Stimulated activated CD8-positive, alpha-beta memory T cell treated with anti-CD3 and anti-CD28 coated beads, Interleukin-15, amount 100 ng/mL, for 1 hour (primary cell): ENCODE measurements at places on chromosomes 4 and X.

- no peak for DNase-seq
Measured at GRCh38 chr4:94339779-94340178, 2.9 kb downstream of the HPGDS start.

GRCh38 chr4:153365003-153365402, 20.5 kb downstream of the MND1 start:
- no peak for DNase-seq

GRCh38 chrX:11187001-11187400, 75.9 kb downstream of the HCCS start:
- DNase-seq, result no peak

- DNase-seq, result no peak
Measured at GRCh38 chrX:68462653-68463052, 29.4 kb upstream of the OPHN1 start.

DNA sequence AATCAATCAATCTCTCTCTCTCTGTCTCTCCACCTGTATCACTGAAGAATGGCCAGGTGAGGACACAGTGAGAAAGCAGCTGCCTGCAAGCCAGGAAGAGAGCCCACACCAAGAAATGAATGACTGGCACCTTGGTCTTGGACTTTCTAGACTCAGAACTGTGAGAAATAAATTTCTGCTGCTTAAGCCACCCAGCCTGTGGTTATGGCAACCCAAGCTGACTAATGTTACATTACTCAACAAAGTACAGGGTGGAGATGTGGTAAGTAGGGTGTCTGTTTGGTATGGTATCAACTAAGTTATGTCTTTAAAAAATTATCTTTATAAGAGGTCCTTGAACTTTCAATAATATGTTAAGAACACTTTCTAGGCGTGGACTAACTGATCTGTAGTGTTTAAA, 159.3 kb downstream of the EPHA5 start:
- DNase-seq, result no peak

DNA sequence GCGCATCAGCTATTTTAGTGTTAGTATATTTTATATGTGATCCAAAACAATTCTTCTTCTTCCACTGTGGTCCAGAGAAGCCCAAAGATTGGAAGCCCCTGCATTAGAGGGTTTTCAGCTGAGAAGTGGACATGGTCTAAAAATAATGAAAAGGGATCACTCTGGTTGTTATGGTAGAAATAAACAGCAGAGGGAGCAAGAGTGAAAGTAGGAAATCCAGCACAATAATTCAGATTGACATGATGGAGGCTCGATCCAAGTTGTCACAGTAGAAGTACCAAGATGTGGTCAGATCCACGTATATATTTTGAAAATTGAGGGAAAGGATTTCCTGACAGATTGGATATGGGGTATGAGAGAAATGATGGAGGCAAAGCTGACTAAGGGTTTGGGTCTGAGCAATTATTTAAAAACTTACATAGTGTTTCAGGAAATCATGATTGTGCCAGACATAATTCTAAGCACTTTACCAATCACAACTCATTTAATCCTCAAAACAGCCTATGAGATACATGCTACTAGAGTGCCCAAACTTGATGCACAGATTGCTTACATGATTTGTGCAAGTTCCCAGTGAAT, 17.0 kb upstream of the TMEM144 start:
- DNase-seq, result no peak

- DNase-seq, result no peak
Measured at GRCh38 chrX:2434270-2435163, 66.3 kb downstream of the DHRSX start.

DNA sequence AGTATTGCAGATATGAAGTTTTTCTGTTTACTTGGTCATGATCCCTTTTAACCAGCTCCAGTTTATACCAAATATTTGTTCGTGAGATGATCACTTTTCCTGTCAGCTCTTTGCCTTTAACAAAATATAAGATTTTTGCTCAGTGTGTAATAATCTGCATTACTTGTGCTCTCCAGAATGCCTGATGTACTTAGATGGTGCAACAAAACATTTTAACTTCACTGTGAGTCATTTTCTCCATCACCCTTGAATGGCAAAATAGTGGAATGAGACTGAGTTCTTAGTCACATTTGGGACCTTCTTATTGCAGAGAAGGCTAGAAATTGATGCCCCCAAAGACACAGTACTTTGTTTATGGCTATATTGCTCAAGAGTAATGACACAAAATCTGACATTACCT, 252.0 kb downstream of the FRMPD4 start:
- DNase-seq, result no peak

GRCh38 chrX:120769576-120770341, 105.9 kb downstream of the CT47B1 start:
- no peak for DNase-seq

GRCh38 chrX:56228914-56229313, 3.2 kb upstream of the KLF8 start:
- DNase-seq, result no peak

GRCh38 chr4:140675599-140676231, 80.5 kb downstream of the TBC1D9 start:
- no peak for DNase-seq

DNA sequence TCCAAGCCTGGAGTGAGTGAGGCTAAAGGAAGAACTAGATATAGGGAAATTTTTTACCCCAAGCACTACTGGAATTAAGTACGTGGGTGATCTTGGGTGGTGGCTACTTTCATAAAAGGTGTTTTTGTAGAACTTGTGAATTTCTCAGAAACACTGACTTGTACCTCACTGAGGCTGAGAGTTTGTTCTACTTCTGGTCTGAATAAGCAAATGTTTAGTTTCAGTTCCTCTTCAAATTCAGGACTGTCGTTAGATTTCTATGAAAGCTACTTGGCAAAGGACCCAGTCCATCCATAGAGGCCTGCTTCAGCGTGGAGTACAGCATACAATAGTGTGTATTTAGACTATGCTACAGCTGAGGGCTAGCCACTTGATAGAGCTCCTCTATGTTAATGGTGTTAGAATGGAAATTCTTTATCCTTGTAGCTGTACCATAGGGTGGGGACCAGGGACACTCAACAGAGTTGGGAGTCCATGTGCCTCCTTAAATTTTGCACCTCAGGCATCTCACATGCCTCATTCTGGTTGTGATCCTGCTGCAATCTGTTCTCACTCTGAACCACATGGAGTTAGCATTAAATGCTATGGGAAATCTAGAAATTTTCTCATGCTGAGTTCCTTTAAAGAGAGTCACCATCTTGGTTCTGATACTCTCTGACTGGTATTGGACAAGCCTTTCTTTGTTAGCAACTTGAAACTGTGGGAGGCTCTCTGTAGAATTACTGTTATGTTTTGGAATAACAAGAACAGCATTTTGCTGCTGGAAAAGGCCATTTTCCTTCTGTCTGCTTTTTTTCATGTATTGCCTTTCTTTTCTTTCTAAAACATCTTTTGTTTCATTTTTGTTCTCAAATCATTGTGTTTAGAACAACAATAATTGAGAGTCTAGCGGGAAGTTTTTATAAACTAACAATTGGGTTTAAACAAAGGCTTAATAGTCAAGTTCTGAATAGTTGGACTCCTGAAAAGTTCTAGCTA, 86.8 kb downstream of the PDGFRA start:
- no peak for DNase-seq

GRCh38 chr4:140243278-140243753, 89.3 kb upstream of the MAML3 start:
- DNase-seq, result no peak

DNA sequence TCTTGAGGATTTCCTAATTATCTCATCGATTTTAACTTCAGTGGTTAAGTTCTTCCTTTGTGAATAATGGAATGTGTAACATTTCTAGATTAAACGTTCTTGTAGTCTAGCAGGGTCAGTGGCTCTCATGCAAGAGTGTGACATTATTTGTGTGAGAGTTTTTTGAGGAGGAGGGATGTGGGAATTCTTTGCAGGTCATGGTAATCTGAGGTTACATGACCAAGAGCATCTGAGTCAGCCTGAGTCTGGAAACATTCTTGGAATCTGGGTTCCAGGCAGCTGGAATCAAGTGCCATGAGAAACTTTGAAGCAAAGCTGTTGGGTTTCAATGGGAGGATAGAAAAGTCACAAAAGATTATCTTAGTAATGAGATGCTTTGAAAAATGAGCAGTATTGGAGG, 49.5 kb downstream of the GK start:
- DNase-seq, result no peak

DNA sequence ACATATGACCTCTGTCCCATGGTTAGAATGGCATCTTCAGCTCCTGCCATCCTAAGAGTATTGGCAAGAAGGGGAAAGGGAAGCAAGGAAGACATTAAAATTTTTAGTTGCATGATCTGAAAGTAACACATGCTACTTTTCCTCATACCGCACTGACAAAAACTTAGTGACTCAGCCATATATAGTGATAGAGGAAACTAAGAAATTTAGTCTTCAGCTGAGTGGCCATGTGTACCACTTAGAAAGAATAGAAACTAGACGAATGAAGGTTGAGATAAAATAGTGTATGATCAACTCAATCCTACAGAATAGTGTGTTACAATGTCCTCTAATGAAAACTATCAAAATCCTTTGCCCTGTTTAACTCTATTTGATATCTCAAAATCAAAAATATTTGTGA, 164.1 kb downstream of the PPP3CA start:
- no peak for DNase-seq

DNA sequence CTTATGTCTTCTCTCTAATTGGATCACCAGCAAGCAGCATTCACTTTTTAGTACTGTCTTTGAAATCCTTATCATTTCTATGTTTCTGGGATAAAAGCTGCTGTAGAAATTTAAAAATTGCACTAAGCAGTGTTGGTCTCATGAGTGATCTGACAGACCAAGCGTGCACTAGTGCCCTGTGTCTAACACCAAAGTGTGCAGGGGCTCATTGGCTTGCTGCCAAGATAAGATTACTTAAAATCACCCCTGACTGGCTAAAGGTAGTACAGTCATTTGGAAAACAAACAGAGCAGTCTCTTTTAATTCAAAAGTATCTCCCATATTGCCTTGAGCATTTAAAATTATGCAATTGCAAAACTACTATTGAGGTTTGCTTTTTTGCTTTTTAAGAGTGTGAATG, 304.6 kb downstream of the ARAP2 start:
- no peak for DNase-seq

DNA sequence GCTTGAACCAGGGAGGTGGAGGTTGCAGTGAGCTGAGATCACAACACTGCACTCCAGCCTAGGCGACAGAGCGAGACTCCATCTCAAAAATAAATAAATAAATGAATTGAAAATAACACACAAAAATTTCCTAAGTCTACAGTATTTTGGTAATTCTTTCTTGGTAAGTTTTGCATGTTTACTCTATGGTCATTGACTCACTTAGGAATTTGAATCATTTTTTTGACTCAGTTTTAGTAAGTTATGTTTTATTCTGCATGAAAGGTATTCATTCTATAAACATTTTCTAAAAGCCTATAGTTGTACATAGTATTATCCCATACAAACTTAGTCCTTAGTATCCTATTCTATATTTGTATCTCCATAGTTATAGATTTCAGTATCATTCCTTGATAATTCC, 772.9 kb upstream of the SLIT2 start:
- DNase-seq, result no peak

- DNase-seq, result no peak
Measured at GRCh38 chr4:143183513-143184216, 1.1 kb upstream of the USP38 start.

DNA sequence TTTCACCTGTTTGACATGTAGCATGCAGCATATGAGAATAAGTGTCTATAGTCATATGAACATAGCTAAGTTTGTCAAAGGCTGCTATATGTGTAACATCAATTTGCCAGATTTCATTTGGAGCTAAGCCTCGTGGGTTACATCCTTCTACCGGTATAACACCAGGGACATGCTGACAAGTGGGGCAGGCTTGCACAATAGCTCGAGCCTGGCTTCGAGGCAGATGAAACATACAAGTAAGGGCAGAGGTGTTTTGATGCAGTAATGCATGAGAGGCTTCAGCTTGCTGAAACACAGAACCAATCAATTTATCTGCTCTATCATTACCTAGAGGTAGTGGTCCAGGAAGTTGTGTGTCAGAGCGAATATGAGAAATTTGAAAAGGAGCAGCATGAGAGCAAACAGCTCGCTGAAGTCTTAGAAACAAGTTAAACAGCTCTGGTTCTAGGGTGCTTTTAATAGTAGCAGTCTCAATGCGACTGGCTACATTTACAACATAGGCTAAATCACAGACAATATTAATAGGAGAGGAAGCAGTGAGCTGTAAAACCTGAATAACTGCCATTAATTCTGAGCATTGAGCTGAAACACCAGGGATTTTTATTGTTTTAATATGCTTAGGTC, 14.9 kb upstream of the UGDH start:
- DNase-seq, result no peak

- DNase-seq, result no peak
Measured at GRCh38 chrX:57573754-57574153, 18.1 kb upstream of the ZXDB start.

DNA sequence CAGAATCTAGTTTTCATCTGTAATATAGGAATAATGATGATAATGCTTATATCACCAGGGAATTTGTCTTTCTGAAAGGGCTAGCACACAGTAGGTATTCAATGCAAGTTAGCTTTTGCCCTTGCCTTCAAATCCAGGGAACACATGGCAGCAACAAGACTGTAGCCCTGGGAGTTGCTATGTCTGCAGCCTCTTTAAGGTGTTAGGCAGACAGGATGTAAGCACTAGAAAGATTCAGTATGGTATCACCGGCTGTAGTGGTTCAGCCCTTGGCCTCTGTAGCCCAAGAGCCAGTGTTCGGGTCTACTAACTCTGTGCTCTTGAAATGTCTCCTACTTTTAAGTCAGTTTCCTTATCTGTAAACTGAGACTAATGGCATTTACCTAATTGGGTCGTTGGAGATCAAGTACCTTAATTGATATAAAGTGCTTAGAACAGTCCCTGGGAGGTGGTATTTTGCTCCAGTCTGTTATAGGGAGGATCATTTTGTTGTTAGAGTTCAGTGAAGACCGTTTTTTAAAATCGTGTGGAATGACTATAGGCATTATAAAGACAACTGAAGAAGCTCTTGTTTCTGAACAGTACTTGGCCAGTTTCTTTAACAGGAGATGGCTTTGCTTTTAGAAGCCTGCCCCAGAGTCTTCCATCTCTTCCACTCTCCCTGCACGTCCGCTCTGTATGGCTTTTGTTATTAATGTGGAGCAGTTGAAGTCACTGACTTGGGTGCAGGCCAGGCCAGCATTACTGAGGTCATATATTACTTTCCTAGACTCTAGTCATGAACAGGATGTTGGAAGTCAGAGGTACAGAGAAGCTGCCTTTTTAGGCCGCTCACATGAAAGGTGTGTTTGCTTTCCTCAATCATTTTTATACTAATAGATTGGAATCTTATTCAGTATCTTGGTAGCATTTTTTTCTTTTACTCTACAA, 44.8 kb downstream of the GAB1 start:
- DNase-seq, result no peak

GRCh38 chr4:150547154-150547838, 34.7 kb upstream of the MAB21L2 start:
- DNase-seq, result no peak

DNA sequence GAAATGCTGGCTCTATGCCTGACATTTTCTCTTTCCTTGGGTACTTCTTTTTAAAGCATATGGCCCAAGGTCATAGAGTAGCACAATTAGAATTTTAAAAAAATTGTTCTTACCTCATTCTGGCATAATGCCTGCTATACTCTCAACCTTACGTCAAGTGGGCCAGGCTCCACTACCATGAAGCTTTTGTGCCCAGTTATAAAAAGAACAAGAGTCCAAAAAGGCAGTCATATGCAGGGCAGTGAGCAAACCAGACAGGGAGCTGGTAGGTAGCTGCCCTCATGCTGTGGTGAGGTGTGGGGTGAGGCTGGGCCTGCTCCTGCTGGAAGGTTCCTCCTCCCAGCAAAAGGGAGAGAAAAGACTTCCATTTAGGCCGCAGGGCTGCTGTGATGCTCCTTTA, 64.4 kb upstream of the UCP1 start:
- DNase-seq, result no peak
